Stimulated activated CD4-positive, alpha-beta T cell treated with anti-CD3 and anti-CD28 coated beads, Interleukin-4, amount 100 ng/mL, for 48 hours (primary cell): ENCODE measurements at places on chromosomes 13 and 19.

GRCh38 chr19:47653856-47654255 lies 44.9 kb downstream of the BICRA start:
- no peak for DNase-seq

DNA sequence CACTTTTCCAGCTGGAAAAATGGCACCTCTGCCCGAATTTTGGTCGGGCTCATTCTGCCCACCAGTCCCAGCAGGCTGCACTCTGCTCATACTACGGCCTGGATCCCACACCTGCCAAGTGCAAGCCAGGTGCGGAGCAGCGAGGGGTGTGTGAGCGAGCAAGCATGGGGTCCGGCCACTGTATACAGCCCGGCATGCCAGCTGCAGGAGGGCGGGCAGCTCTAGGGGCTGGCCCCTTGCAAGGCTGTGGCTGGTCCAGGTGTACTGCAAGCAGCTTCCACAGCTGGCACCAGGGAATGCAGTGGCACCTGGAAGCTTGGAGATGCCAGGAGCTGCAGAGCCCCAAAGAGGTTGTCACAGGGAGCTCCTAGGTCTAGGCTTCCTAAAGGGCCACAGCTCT lies 2.7 kb upstream of the INTS6 start:
- DNase-seq = no peak

GRCh38 chr13:35649162-35649561 lies 172.7 kb upstream of the MAB21L1 start:
- no peak for DNase-seq

DNA sequence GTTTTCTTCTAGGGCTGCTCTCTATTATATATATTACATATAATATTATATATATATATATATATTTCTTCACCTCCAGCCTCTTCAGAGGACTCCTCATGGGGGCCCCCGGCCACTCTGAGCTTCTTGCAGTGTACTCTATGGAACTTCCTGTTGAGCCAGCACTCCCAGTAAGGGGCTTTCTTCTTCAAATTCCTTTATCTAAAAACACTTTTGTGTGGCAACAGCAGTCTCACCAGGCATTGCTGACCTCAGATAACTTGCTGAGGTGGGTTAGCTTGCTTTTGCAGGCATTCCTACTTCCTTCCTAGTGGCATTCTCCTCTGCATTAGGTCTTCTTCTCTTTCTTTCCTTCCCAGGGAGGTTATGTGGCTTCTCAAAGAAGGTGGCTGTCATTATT lies 381.5 kb downstream of the MYO16 start:
- DNase-seq = no peak

DNA sequence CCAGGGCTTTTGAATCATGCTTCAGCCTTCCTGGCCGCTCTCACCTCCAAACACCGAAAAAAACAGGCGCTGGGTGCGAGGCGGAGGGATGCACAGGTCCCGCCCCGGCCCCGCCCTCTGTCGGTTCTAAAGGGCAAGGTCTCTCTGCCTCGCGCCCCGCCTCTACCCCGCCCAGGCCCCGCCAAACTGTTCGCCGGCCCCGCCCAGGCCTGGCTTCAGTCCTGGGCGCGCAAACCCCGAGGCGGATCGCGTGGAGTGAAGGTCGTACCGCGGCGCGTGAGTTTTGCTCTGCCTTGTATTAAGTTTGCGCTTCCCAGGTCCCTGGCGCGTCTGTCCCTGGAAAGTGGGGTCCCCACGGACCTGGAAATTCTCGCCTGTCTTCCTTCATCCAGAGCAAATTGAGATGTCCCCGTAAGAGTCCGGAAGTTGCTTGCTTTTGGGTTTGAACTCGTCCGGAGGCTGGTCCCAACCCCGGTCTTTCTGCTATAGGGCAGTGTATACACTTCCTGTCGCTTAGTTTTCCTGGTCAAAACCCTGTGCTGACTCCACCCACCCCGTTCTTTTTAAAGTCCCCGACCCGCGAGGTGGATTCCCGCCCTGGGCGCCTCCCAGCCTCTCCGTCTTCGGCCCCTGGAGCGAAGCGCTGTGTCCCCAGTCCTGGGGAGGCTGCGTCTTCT lies 8.4 kb downstream of the ZNF808 start:
- DNase-seq = peak; percentile 92

GRCh38 chr13:39510316-39510695 lies 92.7 kb downstream of the LHFPL6 start:
- DNase-seq = no peak

- no peak for DNase-seq
Observed at GRCh38 chr19:32269831-32270230, 75.6 kb upstream of the ZNF507 start.
